Activated naive CD4-positive, alpha-beta T cell treated with anti-CD3 and anti-CD28 coated beads, Interleukin-2, amount 50 U/mL, for 72 hours (primary cell): ENCODE measurements at places on chromosomes 4 and X. TPM values are rescaled to one million over a fixed set of nuclear protein-coding genes. Genes with fewer than 3 reads are reported as not detected.

The GPR82 gene
- not detected for total RNA-seq

The ERCC6L gene
- total RNA-seq = 12.6 TPM

The RNF212 gene
- total RNA-seq = 4.5 TPM

The XAGE2 gene
- not detected for total RNA-seq

The PNMA5 gene
- not detected for total RNA-seq

The KLB gene
- total RNA-seq = not detected

The MAGEB2 gene
- not detected for total RNA-seq

The PGAM4 gene
- total RNA-seq = not detected

The RBMXL3 gene
- total RNA-seq = not detected

The HSFX4 gene
- total RNA-seq = not detected

The SCML1 gene
- 3.6 TPM for total RNA-seq

The NAP1L2 gene
- 1.9 TPM for total RNA-seq

DNA sequence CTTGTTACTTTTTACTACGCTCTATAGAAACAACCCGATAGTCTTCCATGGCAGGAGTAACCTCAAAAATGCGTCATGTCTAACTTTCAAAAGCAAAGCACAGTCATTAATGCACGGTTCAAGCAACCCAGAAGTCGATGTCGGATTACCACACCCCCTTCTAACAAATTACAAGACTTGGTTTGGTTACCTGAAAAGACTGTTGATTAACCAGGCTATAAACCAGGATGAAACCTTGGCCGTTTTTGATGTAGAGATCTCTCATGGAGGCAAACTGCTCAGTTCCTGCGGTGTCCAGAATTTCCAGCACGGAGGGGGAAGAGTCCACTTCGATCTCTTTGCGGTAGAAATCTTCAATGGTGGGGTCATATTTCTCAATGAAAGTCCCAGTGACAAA lies 2.4 kb downstream of the RAP2C start:
- DNase-seq = peak; percentile 18

GRCh38 chr4:57418133-57418532 lies 307.9 kb upstream of the IGFBP7 start:
- no peak for DNase-seq

GRCh38 chrX:44817029-44817428 lies 26.8 kb upstream of the DUSP21 start:
- DNase-seq = no peak

DNA sequence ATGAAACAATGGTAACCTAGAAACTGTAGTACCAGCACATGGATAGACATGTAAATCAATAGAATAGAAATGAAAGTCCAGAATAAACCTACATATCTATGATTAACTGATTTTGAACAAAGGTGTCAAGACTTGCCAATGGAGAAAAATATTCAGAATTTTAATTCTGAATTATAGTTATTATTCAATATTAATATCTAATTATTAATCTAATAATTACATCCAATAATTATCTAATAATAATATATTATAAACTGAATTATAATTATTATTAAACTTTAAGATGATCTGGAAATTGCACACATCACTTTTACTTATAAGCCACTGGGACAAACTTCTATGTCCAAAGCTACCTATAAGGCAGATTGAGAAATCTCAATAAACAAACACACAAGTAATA lies 1365.2 kb upstream of the ADGRL3 start:
- DNase-seq = no peak

- DNase-seq = no peak
These were observed 561.4 kb downstream of the ZIC3 start for GRCh38 chrX:138127314-138127713.

DNA sequence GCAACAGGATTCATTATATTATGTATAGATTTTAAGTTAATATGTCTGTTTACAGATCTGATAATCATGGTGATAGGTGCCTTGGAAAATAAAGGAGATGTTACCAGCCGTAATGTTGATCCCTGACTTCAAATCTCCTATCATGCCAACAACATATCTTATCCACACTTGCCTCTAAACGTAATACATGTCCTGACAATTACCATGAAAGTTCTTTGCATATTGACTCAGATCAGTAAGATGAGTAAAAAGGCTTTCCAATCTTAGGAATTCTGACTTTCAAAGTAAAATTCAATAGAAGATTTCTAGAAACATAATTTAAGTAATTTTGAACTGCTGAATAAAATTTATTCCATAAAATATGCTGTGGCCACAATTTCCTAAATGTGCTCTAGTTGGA lies 513.3 kb downstream of the ANKRD50 start:
- DNase-seq = no peak

DNA sequence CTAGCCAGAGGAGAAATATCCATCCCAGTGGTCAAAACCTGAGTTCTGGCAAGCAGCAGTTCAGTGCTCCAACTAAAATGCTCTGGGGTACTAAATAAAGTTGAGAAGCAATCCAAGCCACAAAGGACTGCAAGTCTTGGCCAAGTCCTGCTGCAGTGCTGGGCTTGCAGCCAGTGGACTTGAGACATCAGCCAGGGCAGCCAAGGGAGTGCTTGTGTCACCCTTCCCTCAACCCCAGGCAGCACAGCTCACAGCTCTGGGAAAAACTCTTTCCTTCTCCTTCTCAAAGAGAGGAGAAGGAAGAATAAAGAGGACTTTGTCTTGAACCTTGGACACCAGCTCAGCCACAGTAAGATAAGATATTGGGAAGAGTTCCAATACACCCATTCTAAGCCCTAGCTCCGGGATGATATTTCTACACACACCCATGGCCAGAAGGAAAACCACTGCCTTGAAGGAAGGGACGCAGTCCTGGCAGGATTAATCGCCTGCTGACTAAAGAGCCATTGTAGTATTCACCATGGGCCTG lies 99.8 kb downstream of the PTCHD1 start:
- DNase-seq = no peak

- no peak for DNase-seq
These were observed 65.4 kb upstream of the DYNLT3 start for GRCh38 chrX:37912777-37913176.

GRCh38 chr4:100278567-100278966 lies 88.3 kb upstream of the DDIT4L start:
- no peak for DNase-seq

GRCh38 chr4:112201915-112202505 lies 29.6 kb upstream of the AP1AR start:
- no peak for DNase-seq

DNA sequence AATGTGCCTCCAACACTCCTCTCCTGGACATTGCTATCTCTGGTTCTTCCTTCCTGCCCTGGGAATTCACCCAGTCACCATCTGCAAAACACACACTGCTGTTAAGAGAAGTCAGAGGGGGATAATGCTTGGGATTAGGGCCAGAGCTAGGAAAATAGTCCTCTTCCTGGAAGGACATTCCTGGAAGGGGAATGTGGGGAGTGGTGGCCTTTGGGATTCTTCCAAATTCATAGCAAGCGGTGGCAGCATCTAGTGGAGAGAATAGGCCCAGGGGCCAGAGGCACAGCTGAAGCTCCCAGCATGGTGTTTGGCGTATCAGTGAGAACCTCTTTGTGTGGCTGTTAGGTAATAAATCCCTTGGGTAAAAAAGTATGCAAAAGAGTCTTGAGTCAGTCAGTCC lies 34.3 kb downstream of the SHROOM4 start:
- no peak for DNase-seq

- DNase-seq = peak; percentile 22
These were observed 404 bp downstream of the PPP2R3B start for GRCh38 chrX:386239-386767.

DNA sequence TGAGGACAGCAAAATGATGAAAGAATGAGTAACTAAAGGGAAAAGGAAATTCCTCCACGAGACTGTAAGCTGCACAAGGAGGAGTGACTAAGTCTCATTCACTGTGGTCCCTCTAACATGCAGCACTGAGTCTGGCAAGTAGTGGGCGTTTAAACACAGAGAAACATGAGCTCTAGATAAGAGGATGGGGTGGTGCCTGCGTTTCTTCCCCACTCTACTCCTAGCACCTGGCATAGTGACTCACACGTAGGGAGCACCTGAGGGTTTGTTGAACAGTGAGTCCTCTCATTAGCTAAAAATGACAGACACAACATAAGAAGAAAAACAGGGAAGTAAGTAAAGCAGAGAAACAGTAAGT lies 105.8 kb upstream of the CBR4 start:
- no peak for DNase-seq

GRCh38 chrX:123878252-123878721 lies 18.4 kb downstream of the XIAP start:
- no peak for DNase-seq

GRCh38 chrX:64202808-64203325 lies 2.6 kb downstream of the AMER1 start:
- DNase-seq = no peak

DNA sequence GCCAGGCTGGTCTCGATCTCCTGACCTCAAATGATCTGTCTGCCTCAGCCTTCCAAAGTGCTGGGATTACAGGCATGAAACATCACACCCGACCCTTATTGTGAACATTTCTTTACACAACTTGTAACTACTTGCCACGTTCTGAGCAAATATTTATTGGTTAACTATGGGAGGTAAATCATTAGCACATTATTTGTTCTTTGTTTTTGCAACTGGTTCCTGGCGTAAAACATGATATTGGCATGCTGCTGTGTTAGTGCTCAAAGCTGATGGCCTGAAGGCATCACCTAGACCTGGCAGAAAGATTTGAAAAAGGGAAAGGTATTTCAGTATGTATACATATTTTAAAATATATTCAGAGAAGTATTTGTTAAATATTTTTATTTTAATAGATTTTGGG lies 438.3 kb upstream of the PRKX start:
- no peak for DNase-seq

DNA sequence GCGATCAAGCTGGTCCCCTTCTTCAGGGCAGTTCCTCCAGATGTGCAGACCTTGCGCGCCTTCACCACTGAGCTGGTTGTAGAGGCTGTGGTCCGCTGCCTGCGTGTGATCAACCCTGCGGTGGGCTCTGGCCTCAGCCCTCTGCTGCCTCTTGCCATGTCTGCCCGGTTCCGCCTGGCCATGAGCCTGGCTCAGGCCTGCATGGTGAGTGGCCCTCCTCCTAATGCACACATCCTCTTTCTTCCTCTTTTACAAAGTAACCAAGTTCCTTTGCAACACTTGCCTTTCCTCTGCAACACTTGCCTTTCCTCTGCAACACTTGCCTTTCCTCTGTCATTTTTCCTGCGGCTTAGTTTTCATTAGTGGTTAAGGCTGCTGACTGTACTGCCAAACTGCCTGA lies 1.8 kb downstream of the CCDC22 start:
- DNase-seq = no peak

DNA sequence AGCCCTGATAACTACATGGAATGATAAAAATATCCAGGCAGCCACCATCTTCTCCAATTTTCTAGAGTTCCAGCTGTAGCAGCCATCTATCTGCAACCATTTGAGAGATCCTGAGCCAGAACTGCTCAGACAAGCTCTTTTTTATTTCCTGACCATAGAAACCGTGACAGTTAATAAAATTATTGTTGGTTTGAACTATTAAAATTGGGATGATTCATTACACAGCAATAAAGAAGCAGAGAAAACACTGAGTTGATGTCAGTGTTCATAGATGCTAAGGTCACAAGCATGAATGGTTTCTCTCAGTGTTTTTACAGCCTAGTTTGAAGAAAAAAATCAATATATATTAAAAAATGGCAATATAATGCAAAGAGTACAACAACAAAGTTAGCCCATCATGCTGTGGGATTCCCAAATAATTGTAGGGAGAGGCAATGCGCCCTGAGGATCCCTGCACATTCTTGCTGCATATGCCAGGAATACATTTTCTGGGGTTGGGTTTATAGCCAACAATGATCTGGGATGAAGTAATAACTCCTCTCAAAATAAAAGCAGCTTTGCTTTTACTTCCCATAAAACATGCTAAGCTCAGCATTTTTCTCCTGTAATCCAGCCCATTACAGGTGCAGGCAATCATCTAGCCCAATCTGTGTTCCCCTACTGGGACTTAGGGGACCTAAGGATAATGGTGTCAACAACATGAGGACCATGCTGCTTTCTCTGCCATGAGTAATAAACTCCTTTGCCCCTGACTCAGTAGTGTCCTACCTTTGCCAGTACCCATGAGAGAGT lies 84.0 kb downstream of the PABPC4L start:
- no peak for DNase-seq

- DNase-seq = no peak
These were observed 501.6 kb downstream of the MID1IP1 start for GRCh38 chrX:39302838-39303237.

DNA sequence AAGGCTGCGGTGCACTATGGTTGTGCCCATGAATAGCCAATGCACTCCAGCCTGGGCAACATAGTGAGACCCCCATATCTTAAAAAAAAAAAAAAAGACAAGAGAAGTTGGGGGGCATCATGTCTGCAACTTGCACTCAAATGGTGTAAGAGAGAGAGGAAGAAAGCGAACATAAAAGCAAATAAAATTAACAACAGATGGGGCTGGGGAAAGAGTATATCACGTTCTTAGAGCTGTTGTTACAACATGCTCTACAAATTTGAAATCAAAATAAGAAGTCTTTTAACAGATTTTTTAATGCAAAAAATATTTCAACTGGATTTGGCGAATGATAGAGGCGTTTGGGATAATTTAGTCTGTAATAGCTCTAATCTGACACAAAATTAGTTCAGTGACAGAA lies 144.9 kb downstream of the FNIP2 start:
- no peak for DNase-seq

GRCh38 chr4:23225564-23225963 lies 532.8 kb downstream of the GBA3 start:
- no peak for DNase-seq

- no peak for DNase-seq
These were observed 135.1 kb downstream of the ARHGAP6 start for GRCh38 chrX:11530621-11531020.

GRCh38 chr4:167873496-167873895 lies 218.8 kb upstream of the ANXA10 start:
- no peak for DNase-seq

DNA sequence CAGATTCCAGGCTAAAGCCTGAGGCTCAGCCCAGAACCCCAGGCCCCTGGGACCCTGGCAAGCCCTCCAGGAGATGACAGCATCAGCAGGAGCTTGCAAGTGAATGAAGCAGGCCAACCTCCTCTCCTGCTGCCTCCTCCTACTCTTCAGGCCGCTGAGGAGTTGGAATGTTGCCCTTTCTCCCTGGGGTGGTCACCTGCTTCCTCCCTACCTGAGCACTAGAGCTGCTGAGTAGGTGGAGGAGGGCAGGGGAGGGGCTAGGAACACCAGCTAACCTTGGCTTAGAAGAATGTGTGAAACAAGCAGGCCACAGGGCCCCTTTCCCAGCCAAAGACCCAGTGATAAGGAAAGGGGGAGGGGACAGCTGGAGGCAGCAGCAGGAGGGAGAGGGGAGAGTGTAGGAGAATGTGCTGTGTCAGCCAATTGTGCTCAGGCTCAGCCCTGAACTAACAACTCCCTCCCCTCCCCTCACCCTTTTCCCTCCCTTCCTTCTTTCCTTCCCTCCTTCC lies 58.0 kb downstream of the PJA1 start:
- no peak for DNase-seq

GRCh38 chr4:185096032-185096653 lies 46.9 kb upstream of the SLC25A4 start:
- DNase-seq = no peak

DNA sequence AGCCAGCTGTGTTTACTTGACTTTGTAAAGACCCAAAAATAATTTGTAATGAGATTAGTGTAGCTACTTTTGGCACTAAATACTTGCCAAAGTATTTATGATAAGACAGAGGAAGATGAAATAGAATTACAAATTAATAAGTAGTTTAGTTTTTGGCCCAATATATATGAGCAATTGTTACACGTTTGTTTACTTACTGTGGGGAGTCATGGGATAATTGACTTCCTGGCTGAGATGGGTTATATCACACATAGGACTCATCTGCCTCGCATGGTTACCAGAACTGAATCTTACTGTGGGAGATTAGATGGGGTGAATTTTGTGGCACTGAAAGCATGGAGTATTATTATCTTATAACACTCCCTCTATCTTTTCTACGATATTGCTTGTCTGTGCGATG lies 66.6 kb downstream of the INTS12 start:
- DNase-seq = no peak
